ENCODE measurements at places on chromosomes 4 and X.

- no peak for DNase-seq
These were observed 157.0 kb downstream of the PCDH18 start for GRCh38 chr4:137375111-137375850.

GRCh38 chrX:133653358-133653757 is 238.1 kb upstream of the GPC4 start:
- DNase-seq, result no peak

- no peak for DNase-seq
These were observed 245.0 kb upstream of the GPC4 start for GRCh38 chrX:133660281-133660680.

- DNase-seq, result no peak
These were observed 165.3 kb upstream of the GPC4 start for GRCh38 chrX:133580625-133581024.

DNA sequence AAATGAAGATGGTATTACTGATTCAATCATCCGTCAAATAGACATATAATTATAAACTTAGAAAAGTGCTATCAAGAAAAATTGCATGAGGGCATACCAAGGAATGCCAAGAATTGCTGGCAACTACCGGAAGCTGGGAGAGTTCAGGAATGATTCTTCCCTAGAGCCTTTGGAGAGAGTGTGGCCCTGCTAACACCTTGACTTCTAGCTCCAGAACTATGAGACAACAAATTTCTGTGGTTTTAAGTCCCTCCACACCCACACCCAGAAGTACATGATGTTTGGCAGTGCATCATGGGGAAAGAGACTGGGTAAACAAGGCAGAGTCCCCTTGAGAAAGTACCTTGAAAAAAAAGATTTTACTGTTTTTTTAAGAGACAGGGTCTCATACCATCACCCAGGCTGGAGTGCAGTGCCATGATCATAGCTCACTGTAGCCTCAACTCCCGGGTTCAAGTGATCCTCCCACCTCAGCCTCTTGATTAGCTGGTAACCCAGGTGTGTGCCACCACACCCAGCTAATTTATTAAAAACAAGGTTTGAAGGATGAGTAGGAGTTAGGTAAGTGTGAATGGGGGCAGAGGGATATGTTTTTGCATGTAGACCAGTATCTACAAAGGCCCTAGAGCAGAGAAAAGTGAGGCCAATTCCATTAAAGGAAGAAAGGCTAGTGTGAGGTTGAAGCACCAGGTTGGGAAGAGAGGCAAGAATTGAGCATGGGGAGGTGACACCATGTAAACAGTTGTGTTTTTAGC is 53.1 kb downstream of the GSX2 start:
- no peak for DNase-seq

DNA sequence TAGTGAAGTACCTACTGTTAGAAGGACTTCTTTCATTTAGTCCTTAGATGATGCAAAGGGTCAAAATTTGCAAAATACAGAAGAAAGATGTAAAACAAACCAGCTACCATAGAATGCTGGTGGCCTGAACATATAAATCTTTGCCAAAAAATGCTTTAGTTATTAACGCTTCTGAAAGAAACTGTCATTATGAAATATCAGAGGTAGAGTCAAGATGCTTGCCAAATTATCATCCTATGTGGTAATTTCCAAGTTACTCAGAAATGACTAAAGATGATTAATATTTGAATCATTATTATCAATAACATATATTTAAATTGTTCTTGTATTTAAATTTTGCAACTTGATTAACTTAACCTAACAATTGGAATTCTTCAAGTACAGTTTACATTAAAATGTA is 588.4 kb upstream of the FAM241A start:
- no peak for DNase-seq

DNA sequence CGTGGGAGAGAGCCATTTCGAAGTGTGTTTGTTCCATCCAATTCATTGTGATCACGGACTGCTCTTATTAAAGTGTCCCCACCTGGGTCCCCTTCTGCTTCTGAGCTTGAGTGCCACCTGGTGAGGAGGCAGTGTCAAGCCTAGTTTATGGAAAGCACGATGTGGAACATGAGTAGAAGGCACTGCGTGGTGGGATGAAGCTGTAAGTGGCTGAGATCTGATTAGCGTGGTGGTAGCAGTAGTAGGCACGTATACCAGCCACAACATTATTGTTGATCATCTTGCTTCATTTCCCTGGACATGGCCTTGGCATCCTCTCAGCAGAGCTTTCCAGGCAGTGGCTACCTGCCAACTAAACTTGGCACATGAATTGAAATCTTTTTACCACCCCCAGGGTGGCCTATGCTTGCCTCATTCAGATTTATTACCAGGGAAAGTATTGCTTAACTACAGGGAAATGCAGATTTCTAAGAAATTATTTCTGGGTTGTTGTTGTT is 46.4 kb downstream of the GPAT3 start:
- DNase-seq, result no peak

- DNase-seq, result no peak
These were observed 1015.7 kb downstream of the TECRL start for GRCh38 chr4:63393544-63393943.

DNA sequence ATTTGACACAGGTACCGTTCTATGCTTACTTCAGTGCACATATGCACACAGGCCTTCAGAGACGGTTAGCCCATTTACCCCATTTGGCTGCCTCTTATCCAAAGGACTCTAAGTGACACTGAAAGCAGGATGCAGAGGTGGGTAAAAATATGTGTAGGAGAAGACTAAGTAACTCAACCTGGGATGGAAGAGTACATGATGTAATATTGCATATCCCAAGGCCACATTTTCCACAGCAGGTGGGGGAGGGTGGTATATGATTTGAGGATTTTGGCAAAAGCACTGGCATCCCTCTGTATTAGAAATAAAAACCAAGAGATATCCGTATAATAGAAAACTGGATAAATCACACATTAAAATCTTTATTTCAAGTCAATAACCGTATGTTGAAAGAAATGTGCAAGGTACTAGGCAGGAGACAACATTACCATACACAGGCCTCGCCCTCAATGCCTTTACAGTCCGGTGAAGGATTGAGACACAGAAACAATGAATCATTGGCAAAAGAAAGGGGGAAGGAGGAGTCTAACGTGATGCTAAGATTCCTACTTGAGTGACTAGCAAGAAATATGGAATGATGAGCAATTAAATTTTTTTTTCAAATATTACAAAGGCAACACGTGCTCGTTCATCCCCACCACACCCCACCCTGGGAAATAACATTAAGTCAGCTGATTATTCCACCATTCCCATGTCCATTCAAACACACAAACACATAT is 161.0 kb upstream of the RASGEF1B start:
- no peak for DNase-seq

GRCh38 chr4:111959222-111959621 is 186.0 kb upstream of the FAM241A start:
- no peak for DNase-seq

GRCh38 chr4:138698641-138699040 is 316.9 kb upstream of the NOCT start:
- DNase-seq, result no peak

DNA sequence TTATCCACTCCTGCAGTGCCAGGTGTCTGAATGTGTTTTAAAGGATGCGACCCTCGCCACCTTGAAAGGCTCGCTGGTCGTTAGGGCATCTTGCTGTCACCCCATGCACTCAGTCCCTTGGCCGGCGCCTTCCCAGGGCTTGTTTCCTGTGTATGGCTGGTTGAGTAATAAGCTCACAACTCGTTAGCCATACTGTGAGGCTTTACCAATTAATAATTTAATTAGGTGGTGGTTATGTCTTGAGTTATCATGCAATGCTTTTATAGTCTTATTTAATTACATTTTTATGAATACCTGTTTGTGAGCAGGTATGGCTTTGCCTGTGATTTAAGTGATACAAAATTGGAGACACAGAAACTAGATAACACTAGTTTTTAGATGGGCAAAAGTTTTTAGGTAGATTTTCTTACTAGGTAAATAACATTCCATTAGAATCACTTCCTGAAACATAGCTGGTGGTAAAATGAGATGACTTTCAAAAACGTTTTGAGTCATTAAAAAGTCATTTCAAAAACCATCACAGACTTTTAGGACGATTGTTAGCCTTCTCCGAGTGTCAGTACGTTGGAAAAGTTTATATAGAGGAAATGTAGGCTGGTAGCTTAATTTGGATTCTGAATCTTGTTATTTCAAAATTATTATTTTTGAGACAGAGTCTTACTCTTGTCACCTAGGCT is 18.2 kb downstream of the PTTG2 start:
- DNase-seq, result no peak

- no peak for DNase-seq
These were observed 1253.0 kb upstream of the PCDH7 start for GRCh38 chr4:29467044-29467717.

- DNase-seq, result no peak
These were observed 92.5 kb downstream of the GPR50 start for GRCh38 chrX:151268836-151269235.

- DNase-seq, result no peak
These were observed 665 bp downstream of the TRPC5OS start for GRCh38 chrX:111876646-111877045.

Measured in right kidney (tissue), 9 donors.